ENCODE measurements at places on chromosomes 2 and 18.
A peak's percentile ranks its signal among the peaks of the same experiment; 100 is the strongest.

DNA sequence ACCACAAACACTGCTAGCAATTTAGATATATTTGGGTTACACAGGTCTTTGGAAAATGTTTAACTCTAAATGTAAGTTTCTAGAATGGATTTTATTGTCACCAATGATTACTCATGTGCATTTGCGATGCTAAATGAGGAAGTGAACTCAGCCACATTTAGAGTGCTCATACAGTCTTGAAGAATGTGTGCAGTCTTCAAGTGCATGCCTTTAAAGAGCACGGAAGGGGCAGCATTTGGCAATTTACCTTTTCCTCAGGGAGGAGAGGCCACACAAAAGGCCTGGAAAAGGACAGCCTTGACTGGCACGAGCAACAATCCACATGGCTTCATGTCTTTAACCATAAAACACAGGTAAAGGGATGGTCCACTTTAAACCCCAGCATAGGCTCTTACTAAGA lies 78.5 kb upstream of the STK17B start:
- no peak for DNase-seq

DNA sequence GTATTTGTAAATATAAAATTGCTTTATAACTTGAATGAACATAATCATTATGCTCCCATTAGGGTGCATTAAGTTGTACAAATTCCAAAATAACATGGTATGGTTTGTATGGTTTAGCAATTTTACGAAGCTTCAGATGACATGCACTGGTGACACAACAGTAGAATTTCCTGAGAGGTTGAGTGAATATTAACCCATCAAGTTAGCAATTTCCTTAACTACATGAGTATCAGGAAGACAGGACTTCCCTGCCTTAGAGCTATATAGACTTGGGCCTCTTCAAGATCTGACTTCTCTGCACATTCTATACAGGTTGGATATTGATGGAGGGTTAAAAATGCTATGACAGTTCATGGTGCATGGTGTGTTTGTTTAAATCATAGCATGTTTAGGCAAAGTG lies 60.2 kb downstream of the ZC3H6 start:
- DNase-seq = no peak

GRCh38 chr18:76562286-76563122 lies 67.5 kb upstream of the ZNF516 start:
- DNase-seq = no peak

GRCh38 chr2:205755923-205756322 lies 73.6 kb downstream of the NRP2 start:
- DNase-seq = no peak

- peak; percentile 16 for DNase-seq
Measured at GRCh38 chr2:14632133-14632936, at the start of gene LRATD1. Gene LRATD1 (plus strand): TSS chr2:14632717. CDS start chr2:14633980, 1,263 bp downstream.

- no peak for DNase-seq
Measured at GRCh38 chr18:56458770-56459712, 179.4 kb downstream of the TXNL1 start.

DNA sequence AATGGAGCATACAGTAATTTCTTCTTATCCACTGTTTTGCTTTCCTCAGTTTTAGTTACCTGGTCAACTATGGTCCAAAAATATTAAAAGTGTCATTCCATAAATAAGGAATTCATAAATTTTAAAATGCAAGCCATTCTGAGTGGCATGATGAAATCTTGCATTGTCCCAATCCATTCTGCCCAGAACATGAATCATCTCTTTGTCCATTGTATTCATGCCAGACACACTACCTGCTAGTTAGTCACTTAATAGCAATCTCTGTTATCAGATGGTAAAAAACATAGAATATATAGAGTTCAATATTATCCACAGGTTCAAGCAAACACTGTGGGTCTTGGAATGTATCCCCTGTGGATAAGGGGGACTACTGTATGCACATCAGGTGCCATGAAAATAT lies 872.2 kb upstream of the NXPH2 start:
- DNase-seq = no peak

DNA sequence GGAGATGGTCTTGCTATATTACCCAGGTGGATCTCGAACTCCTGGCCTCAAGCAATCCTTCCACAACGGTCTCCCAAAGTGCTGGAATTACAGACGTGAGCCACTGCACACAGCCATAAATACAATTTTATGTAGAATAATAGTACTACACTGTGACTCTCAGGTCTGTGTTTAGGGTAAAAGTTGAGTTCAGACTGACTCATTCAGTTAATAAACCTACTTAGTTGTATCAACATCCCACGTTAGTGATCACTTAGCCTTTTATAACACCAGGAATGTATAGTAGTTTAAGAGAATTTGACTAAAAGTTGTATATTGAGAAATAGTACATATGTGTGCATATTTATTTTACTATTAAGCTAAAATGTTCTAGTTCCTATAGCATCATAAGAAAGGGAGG lies 237.5 kb downstream of the PHLPP1 start:
- no peak for DNase-seq

GRCh38 chr2:158556124-158556523 lies 99.4 kb downstream of the PKP4 start:
- no peak for DNase-seq

- DNase-seq = no peak
Measured at GRCh38 chr2:102755284-102755683, 6.5 kb upstream of the TMEM182 start.

- no peak for DNase-seq
Measured at GRCh38 chr2:207072571-207072970, 93.2 kb downstream of the KLF7 start.

GRCh38 chr2:45141883-45142866 lies 132.9 kb upstream of the SIX2 start:
- no peak for DNase-seq

DNA sequence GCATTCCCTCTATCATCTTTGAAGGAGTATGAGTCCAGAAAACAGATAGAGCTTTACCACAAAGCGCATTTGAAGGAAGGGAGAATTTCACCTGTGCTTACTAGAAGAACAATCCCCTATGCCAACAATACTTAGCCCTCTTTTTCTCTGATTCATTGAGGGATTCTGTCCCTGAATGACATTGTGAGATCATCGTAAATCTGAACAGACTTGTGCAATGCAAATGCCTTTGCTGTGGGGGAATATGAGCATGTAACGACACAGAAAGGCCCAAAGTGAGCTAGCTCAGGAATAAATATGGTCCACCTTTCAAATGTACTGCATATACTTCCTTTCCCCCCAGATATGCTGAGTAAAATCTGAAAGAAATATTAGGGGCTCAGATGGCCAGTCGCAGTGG lies 67.6 kb downstream of the SCN1A start:
- no peak for DNase-seq

DNA sequence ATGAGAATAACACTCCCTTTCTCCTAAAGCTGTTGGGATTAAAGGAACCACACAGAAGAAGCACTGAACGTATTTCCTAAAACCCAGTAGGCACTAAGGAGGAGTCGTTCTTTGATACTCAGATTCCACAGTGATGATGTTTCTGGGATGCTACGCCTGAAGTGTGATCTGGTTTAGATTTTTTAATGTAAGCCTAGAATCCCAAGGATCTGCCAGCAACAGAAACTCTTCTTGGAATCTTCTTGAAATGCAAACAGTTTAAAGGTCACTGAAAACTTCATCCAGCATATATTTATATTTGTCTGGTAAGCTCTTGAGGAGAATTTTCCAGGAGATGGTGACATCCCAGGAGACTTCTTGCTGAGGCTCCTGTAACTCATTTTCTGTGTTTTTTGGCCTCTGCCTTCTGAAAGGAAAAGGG lies 247.6 kb upstream of the TRIB2 start:
- DNase-seq = no peak

DNA sequence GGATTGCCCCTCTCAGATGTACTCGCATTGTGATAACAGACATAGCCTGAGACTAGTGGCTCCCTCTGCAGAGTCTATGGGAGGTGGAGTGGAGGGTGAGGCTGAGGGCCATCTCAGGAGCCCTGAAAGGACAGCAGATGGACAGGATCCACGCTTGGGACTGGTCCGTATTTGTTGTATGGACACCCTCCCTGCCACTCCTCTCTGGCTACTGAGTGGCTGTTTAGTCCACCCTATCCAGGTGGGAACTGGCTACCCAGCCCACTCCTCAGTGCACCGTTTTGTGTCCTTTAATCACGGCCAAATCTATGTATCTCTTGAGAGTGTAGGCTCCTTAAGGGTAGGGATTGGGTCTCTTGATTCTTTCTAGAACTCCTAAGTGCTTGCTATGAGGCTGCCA lies 4.5 kb upstream of the GLI2 start:
- DNase-seq = no peak

GRCh38 chr2:55705027-55705653 lies 11.5 kb upstream of the PNPT1 start:
- no peak for DNase-seq

DNA sequence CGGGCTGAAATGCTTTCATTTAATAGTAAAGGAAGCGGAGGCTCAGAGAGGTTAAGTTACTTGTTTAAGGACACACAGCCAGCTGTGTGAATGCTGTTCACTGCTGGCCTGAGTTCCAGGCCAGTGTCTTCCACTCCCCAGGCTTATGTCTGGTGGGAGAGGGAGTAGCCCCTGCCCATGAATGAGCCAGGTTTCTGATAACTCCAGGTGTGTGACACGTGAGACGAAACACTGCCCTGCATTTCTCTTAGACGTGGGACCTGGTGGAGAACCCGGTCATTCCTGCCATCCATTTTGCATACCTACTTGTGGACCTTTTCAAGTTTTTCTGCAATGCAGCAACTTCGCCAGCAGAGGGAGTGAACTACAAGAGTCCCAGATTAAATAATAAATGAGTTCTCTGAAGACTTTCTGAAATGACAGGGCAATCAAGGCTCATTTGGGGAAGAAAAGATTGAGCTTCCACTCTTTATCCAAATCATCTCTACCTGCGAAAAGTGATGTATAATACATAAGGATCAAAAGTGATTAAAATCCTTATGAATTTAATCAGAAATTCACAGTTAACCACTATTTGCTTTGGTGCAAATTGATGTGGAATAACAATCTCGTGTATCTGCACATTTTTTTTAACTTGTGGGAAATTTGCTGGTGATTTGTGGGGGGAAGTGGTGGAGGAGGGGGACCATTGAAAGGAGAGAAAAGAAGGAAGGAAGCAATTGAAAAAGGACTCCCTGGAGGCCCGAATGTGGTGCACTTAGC lies 79.4 kb upstream of the ASB18 start:
- DNase-seq = peak; percentile 57

GRCh38 chr2:241110089-241110606 lies 8.1 kb upstream of the MTERF4 start:
- DNase-seq = no peak

- DNase-seq = no peak
Measured at GRCh38 chr18:58313491-58314032, 269.5 kb downstream of the NEDD4L start.

DNA sequence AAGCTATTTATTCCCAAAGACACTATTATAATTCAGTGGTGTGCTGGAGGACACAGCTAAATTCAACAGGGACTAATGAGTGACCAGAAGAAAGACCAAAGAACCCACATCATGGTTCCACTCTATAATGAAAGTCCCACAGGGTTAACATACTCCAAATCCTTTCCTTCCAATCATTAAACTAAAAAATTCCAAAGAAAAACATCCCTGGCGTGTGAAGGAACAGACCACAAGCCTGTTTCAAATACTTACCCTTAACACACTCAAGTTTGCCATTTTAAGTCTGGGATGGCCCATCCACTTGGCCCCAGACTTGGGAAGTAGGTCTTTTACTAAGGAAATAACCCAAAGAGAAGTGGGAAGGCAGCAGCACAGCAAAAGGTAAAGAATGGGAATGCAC lies 150.1 kb upstream of the CCDC150 start:
- DNase-seq = no peak

GRCh38 chr2:237016121-237016915 lies 69.4 kb upstream of the COPS8 start:
- no peak for DNase-seq

GRCh38 chr2:128236491-128237035 lies 82.1 kb downstream of the HS6ST1 start:
- DNase-seq = no peak

GRCh38 chr2:184598002-184598315 lies 370 bp upstream of the ZNF804A start:
- DNase-seq = no peak

DNA sequence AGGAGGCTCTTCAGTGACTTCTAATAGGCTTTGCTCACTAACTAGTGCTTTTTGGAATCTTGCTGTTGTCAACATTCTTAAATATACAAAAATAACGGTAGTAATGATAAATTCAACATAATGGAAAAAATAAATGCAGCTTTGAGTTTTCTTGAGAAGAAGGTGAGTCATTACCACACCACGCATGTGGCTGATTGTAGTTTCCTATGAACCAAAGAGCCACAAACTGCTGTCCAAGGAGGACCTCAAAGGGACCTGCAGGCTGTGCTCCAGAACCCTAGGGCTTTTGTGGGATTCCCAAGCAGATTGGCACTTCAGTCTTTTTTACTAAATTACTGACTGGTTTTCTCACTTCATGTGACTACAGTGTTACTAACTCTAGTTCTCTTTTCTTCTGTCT lies 66.7 kb downstream of the TPGS2 start:
- no peak for DNase-seq

- DNase-seq = no peak
Measured at GRCh38 chr2:236730393-236730792, 160.8 kb downstream of the ACKR3 start.

DNA sequence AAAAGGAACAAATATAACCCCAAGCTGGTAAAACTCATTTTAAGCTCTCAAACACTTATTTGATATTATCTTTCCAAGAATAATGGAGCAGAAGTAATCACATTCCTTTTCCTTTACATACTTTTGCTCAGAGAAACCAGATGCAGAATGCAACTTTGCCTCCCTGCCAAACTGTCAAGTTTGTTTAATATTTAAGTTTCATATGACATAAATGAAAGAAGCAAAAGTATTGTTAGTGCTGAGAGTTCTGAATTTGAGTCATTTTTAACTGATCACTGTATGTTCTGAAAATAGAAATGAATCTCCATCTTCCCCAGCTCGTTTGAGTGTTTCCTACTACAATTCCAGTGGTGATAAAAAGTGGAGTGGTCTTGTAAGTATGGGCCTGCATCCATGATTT lies 423.4 kb downstream of the PID1 start:
- DNase-seq = no peak

All from activated T-cell treated with anti-CD3 and anti-CD28 coated beads, Interleukin-2, amount 50 U/mL, for 48 hours (primary cell).